ENCODE measurements at places on chromosomes 4 and X. TPM values are rescaled to one million over a fixed set of nuclear protein-coding genes. Genes with fewer than 3 reads are reported as not detected.

TREX2 gene
- total RNA-seq = 1.4 TPM

- no peaks in the 10 kb centered on the region for H3K36me3 ChIP-seq
- no peak overlapping the region for H3K4me3 ChIP-seq
- DNase-seq = no peak
- H3K27ac ChIP-seq = no peak overlapping the region
- H3K4me1 ChIP-seq = no peaks in the 10 kb centered on the region
- no peaks in the 10 kb centered on the region for H3K27me3 ChIP-seq
These were observed 64.9 kb upstream of the SCOC start for GRCh38 chr4:140308366-140309123.

- H3K27ac ChIP-seq = no peak overlapping the region
- no peaks in the 10 kb centered on the region for H3K27me3 ChIP-seq
- no peak for DNase-seq
- no peaks in the 10 kb centered on the region for H3K36me3 ChIP-seq
These were observed 24.1 kb downstream of the SH3KBP1 start for GRCh38 chrX:19863212-19863856.

- H3K36me3 ChIP-seq = no peaks in the 10 kb centered on the region
- no peak for DNase-seq
- no peaks in the 10 kb centered on the region for H3K4me1 ChIP-seq
- no peak overlapping the region for H3K27ac ChIP-seq
- no peaks in the 10 kb centered on the region for H3K27me3 ChIP-seq
These were observed 92.5 kb downstream of the GASK1B start for GRCh38 chr4:158080354-158080753.

DNA sequence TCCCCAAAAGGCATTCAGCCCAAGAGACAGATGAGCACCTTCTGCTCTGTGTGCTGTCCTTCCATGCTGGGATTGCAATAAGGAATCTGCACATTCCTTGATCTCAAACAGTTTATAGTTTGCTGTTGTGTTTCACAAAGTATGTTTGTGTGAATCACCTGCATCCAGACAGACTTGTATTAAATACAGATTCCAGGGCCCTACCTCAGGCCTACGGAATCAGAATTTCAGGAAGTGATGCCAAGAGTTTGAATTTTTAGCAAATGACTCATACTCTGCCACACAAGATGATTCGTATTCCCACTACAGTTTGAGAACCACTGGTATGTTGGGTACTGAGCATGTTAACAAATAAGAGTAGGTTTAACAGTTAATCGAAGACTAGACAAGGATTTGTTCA, 7.0 kb downstream of the VAMP7 start:
- no peak for DNase-seq
- peaks cover 30% of the 10 kb centered on the region for H3K36me3 ChIP-seq
- no peaks in the 10 kb centered on the region for H3K27me3 ChIP-seq

Data from CD4-positive, alpha-beta T cell (primary cell).